HFFc6 (cell line): ENCODE measurements at places on chromosomes 6 and 20.

- DNase-seq = no peak
Observed at GRCh38 chr6:20217324-20217855, 5.1 kb upstream of the MBOAT1 start.

DNA sequence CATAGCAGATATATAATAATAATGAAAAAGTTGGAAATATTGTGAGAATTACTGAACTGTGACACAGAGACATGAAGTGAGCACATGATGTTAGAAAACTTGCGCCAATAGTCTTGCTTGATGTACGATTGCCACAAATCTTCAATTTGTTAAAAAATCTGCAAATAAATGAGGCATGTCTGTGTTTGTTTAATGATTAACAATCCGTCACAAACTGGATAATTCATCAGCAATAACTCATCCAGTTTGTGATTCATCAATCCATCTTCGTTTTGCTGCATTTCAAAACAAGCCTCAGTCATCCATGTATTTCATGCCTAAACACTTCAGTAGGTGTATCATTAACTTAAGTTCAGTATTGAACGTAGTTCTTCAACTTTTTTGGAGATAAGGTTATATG is 25.5 kb upstream of the SMIM26 start:
- DNase-seq = peak; percentile 7

- DNase-seq = no peak
Observed at GRCh38 chr6:25874822-25875562, 949 bp upstream of the SLC17A3 start.

DNA sequence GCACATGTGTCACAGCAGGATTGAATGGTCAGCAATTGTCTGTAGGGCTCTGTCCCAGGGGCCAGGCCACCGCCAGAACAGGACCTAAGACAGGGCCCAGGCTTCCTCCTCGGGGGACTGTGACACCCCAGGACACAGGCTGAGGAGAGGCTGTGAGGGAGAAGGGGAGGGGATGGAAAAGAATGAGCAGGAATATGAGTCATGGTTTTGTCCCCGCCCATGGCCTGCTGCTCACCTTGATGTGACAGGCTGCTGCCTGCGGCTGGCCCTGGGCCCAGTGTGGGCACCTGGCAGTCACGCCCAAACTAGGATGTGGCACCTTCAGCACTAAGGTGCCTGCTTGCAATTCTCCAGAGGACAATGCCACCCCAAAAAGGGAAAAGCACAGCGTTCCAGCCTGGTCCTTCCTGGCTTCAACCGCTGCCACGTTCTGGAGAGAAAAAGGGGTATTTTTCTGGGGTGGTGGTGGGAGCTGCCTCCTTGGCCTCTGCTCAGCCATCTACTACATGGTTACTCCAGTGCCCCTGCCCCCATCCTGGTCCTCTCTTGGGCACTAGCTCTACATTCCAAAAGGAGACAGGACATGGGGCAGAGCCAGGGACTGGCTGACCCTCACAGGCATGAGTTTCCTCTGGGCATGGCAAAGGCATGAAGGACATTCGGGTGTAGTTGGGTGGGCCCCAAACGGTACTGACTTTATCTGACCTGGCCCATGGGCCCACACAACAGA is 93.4 kb downstream of the SLC22A23 start:
- DNase-seq = no peak

- DNase-seq = no peak
Observed at GRCh38 chr6:57138026-57138425, 34.1 kb upstream of the BAG2 start.

- DNase-seq = peak; percentile 87
Observed at GRCh38 chr6:17269840-17270239, 11.3 kb upstream of the RBM24 start.

GRCh38 chr6:126643352-126643751 is 303.4 kb downstream of the CENPW start:
- no peak for DNase-seq

GRCh38 chr20:31485450-31486339 is 10.6 kb downstream of the REM1 start:
- no peak for DNase-seq

DNA sequence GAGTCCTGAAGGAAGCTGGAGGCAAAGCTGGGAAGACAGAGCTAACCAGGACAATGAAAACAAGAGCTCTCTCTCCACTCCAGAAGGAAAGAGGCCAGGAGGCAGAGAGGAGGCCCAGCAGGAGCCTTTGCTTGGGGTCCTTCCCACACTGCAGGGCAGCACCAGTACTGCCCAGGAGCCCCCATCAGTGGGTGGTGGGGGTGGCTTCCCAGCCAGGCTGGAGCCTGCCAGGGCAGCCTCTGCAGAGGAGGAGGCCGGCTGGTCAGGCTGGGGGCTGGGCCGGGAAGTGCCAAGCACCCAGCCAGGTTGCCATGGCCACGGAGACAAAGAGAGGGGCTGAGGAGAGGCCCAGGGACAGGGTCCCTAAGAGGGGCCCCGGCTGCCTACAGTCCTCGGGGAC is 33.4 kb downstream of the PREX1 start:
- DNase-seq = no peak
